Lung (tissue), 17 donors: ENCODE measurements at places on chromosomes 2 and 18. TPM values are rescaled to one million over a fixed set of nuclear protein-coding genes. Genes with fewer than 3 reads are reported as not detected.

GRCh38 chr2:217017456-217018252 is 157.8 kb upstream of the TNP1 start:
- H3K27ac ChIP-seq = no peak overlapping the region
- no peaks in the 10 kb centered on the region for H3K27me3 ChIP-seq
- no peak overlapping the region for H3K4me3 ChIP-seq
- DNase-seq = no peak
- no peaks in the 10 kb centered on the region for H3K36me3 ChIP-seq

GRCh38 chr2:98883780-98884211 is 52.2 kb downstream of the CRACDL start:
- H3K27me3 ChIP-seq = no peaks in the 10 kb centered on the region
- no peak for DNase-seq
- no peak overlapping the region for H3K27ac ChIP-seq
- H3K4me3 ChIP-seq = no peak overlapping the region

GRCh38 chr2:187842978-187843847 is 289.0 kb upstream of the TFPI start:
- no peaks in the 10 kb centered on the region for H3K27me3 ChIP-seq
- H3K4me1 ChIP-seq = no peaks in the 10 kb centered on the region
- no peak overlapping the region for H3K4me3 ChIP-seq
- no peaks in the 10 kb centered on the region for H3K36me3 ChIP-seq
- no peak for DNase-seq

Gene APLF
- 11.8 TPM for total RNA-seq

DNA sequence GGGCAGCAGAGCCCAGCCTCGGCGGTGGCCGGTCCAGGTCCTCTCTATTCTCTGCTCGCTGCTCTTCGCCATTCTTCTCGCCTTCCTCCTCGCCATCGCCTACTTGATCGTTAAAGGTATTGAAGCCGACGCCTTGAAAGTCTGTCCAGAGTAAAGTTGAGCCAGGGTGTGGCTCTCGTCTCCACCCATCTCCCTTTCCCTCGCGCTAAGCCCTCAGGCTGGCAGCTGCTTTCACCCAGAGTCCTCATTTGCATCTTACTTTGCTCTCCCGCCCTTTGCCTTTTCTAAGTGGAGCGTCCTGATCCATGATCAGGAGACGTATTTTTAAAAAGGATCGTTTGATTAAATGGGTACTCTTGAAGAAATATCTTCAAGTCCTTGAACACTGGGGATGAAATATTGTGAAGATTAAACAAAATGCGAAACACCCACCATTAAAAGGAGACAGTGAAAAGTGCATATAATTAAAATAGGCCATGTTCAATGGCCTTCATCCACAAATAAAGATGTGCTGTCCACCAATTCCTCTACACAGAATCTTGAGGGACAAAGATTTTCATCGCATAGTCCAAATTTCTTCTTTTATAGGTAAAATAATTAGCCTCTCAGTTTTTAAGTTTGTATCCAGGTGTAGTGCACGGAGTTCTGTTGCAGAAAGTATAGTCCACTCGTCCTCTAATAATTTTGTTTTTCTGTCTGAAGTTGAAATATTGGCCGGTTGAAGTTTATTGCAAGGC is 657 bp downstream of the ARL6IP6 start:
- peak overlapping the region; percentile 87 for H3K4me3 ChIP-seq
- no peaks in the 10 kb centered on the region for H3K36me3 ChIP-seq
- H3K27me3 ChIP-seq = no peaks in the 10 kb centered on the region
- peaks cover 36% of the 10 kb centered on the region for H3K4me1 ChIP-seq
- DNase-seq = peak; percentile 50

DNA sequence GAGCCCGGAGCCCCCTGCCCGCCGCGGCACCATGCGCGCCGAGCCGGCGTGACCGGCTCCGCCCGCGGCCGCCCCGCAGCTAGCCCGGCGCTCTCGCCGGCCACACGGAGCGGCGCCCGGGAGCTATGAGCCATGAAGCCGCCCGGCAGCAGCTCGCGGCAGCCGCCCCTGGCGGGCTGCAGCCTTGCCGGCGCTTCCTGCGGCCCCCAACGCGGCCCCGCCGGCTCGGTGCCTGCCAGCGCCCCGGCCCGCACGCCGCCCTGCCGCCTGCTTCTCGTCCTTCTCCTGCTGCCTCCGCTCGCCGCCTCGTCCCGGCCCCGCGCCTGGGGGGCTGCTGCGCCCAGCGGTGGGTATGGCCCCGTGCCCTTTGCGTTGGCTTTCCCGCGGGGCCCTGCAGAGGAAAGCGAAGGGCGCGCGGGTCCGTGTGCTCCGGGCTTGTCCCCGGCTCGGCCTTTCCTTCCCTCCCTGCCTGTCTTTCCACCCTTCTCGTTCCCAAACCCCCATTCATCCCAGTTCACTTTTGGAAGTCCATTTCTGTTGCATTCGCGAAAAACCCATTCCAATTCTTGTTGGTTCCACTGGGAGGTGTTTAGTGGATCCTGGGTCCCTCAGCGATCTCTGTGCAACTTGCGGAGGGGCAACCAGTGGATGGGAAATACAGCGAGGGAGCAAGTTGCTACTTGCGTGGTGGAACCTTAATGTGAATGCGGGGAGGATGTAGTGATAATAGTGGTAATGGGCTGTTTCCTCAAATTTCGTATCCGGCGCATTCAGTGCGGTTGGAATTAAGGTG is 599 bp downstream of the ADAM23 start:
- no peaks in the 10 kb centered on the region for H3K36me3 ChIP-seq
- no peaks in the 10 kb centered on the region for H3K4me1 ChIP-seq
- H3K4me3 ChIP-seq = peak overlapping the region; percentile 36
- no peak overlapping the region for H3K27ac ChIP-seq
- H3K27me3 ChIP-seq = peaks cover 42% of the 10 kb centered on the region
- peak; percentile 65 for DNase-seq

DNA sequence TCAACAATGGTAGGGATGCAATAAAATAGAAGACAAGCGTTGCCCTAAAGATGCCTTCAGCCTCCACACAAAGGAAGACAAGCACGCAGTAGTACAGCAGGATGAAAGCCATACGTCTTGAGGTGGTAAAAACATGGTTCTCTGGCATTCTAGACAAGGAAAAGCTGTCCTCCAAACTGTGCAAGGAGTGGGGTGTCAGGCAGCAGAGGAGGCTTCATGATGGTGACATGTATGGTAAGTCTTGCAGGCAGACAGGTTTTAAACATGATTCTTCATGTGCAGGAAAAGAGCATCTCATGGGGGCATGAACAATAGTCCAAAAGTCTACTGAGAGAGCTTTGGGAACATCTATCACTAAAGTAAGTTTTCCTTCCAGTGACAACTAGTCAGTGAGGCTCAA is 241.8 kb downstream of the STK39 start:
- DNase-seq = no peak
- H3K4me1 ChIP-seq = no peaks in the 10 kb centered on the region
- H3K36me3 ChIP-seq = peaks cover 3% of the 10 kb centered on the region
- no peak overlapping the region for H3K27ac ChIP-seq
- H3K4me3 ChIP-seq = no peak overlapping the region

GRCh38 chr2:162890690-162891311 is 52.2 kb upstream of the KCNH7 start:
- no peak overlapping the region for H3K27ac ChIP-seq
- peaks cover 2% of the 10 kb centered on the region for H3K27me3 ChIP-seq
- H3K4me1 ChIP-seq = no peaks in the 10 kb centered on the region
- no peak overlapping the region for H3K4me3 ChIP-seq

DNA sequence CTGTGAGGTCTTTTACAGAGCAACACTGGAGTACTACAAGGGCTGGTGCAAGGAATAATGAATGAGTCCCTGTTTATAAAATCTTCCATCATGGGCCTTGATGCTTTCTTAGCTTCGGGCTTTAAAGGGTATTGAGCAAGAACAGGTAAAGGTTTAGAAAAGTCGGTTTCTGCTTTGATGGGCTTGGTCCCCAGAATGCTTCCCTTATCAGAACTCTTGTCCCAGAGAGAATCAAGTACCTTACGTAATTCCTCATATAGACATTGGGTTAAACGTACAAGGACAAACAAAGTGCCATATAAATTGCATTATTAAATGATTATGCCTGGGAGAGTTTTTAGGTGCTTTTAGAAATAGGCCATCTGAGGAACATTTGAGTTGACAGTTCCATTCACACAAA is 24.5 kb upstream of the REV1 start:
- no peak overlapping the region for H3K4me3 ChIP-seq
- H3K4me1 ChIP-seq = no peaks in the 10 kb centered on the region
- no peak overlapping the region for H3K27ac ChIP-seq
- H3K27me3 ChIP-seq = no peaks in the 10 kb centered on the region

DNA sequence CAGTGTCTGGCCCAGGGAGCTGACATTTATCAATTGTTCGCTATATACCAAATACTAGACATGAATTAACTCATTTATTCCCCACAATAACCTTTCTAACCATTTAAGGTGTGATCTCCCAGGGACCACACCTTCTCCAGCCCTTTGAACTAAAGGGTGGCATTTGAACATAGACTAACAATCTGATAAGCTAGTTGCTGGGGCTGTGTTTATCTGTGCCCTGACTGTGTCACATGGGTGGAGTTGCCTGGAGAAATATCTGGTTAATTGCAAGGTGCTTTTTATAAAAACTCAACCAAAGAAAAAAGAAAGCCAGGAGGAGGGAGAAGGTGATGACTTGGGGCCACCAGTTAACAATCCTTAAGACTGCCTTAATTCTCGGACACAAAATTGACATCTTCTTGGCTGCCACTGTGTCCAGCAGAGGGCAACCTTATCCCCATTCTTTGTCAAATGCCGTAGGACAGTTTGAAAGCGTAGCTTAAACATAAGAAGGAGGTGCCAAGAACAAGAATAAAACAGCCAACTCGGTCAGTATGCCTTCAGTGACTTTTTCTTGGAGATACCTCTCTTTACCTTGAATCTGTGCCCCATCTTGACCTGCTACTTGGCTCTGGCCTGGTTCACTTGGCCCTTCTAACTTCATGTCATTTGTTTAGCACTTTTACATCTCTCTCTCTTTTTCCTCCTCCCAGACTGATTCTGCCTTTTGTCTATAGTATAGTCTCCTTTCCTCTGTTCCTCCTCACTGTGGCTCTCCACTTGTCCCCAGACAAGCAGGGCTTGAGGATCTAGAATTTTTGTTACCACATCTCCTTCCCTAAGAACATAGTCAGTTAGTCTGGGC is 183.4 kb downstream of the MYO3B start:
- no peaks in the 10 kb centered on the region for H3K36me3 ChIP-seq
- H3K27ac ChIP-seq = no peak overlapping the region
- no peaks in the 10 kb centered on the region for H3K4me1 ChIP-seq
- H3K4me3 ChIP-seq = no peak overlapping the region

GRCh38 chr2:100704156-100704555 is 115.8 kb upstream of the NPAS2 start:
- H3K4me1 ChIP-seq = no peaks in the 10 kb centered on the region
- H3K27me3 ChIP-seq = no peaks in the 10 kb centered on the region
- no peaks in the 10 kb centered on the region for H3K36me3 ChIP-seq
- no peak for DNase-seq
- no peak overlapping the region for H3K27ac ChIP-seq

DNA sequence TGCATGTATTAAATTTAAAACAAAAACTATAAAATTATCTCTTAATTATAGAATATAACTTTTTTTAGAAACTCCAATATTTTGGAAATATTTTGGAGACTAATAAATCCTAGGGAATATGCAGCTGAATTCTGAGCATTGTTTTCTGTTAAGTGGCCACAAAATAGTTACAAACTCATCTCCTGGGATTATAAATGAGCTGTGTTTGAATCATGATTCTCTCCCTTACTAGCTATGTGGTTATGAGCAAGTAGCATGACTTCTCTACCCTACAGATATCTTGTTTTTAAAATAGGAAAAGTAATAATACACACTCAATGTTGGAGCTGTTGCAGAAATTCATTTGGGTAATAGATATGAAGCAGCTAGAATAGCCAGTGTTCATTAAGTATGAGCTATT is 137.9 kb upstream of the ITGA4 start:
- no peaks in the 10 kb centered on the region for H3K4me1 ChIP-seq
- DNase-seq = no peak
- H3K27me3 ChIP-seq = no peaks in the 10 kb centered on the region
- H3K27ac ChIP-seq = no peak overlapping the region

- H3K36me3 ChIP-seq = no peaks in the 10 kb centered on the region
- H3K4me3 ChIP-seq = no peak overlapping the region
- no peak for DNase-seq
- H3K27ac ChIP-seq = no peak overlapping the region
- H3K4me1 ChIP-seq = no peaks in the 10 kb centered on the region
Observed at GRCh38 chr2:67689651-67690050, 292.5 kb downstream of the ETAA1 start.

DNA sequence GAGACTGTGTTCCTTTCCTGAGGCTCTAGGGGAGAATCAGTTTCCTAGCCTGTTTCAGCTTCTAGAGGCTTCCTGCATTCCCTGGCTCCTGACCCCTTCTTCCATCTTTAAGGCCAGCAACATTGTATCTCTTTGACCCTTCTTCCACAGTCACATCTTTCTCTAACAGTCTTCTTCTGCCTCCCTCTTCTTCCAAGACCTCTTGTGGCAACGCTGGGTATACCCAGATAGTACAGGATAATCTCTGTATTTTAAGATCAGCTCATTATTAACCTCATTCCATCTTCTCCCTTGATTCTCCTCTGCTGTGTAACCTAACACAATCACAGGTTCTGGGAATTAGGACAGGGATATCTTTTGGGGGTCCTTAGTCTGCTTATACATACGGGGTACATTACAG is 8.9 kb upstream of the MYL12A start:
- H3K4me3 ChIP-seq = no peak overlapping the region
- no peaks in the 10 kb centered on the region for H3K27me3 ChIP-seq
- DNase-seq = no peak
- no peaks in the 10 kb centered on the region for H3K4me1 ChIP-seq
- no peaks in the 10 kb centered on the region for H3K36me3 ChIP-seq
- no peak overlapping the region for H3K27ac ChIP-seq

Gene HOXD3
- 2.5 TPM for total RNA-seq

Gene MEP1B
- not detected for total RNA-seq

GRCh38 chr18:74534150-74534969 is at the start of gene CNDP1:
Gene CNDP1, plus strand, starts transcription at chr18:74534500. Its CDS starts 168 bp downstream, at chr18:74534668.
- H3K27ac ChIP-seq = no peak within 1 kb of the TSS
- peak; percentile 8 for DNase-seq
- H3K36me3 ChIP-seq = no peaks in the 10 kb centered on the region
- H3K27me3 ChIP-seq = no peaks in the 10 kb centered on the region

DNA sequence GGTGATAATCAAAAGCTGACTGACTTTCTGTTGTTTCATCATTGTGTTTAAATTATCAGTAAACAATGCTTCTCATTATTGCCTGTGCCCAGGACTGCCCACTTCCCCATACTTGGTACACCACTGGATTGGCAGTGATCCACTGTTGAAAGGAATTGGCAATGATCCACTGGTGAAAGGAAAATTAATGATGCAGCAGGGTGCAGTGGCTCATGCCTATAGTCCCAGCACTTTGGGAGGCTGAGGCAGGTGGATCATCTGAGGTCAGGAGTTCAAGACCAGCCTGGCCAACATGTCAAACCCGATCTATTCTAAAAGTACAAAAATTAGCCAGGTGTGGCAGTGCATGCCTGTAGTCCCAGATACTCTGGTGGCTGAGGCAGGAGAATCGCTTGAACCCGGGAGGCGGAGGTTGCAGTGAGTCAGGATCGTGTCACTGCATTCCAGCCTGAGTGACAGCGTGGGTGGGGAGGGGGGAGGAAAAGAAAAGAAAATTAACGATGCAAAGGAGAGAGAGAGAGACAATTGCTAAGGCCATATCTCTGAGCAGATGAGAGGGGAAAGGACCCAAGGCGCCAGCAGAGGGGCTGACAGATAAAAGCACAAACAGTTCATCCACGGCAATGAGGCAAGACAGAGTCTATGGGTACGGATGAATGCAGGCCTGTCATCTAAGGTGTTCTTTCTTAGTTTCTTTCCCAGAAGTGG is 10.2 kb upstream of the GTF2A1L start:
- no peak for DNase-seq
- H3K27me3 ChIP-seq = no peaks in the 10 kb centered on the region
- no peak overlapping the region for H3K27ac ChIP-seq
- no peaks in the 10 kb centered on the region for H3K4me1 ChIP-seq
- no peaks in the 10 kb centered on the region for H3K36me3 ChIP-seq
- no peak overlapping the region for H3K4me3 ChIP-seq
